ENCODE measurements at places on chromosomes 2 and 18. TPM values are rescaled to one million over a fixed set of nuclear protein-coding genes. Genes with fewer than 3 reads are reported as not detected.

The CNRIP1 gene
- 18.6 TPM for polyA plus RNA-seq

The TCF23 gene
- 0.10 TPM for polyA plus RNA-seq

GRCh38 chr2:85250045-85250444 is 77.7 kb downstream of the TGOLN2 start:
- no peak for DNase-seq

GRCh38 chr2:209830722-209831465 is 59.3 kb downstream of the UNC80 start:
- DNase-seq: no peak

GRCh38 chr18:24068945-24069693 is 54.6 kb downstream of the TTC39C start:
- no peak for DNase-seq

DNA sequence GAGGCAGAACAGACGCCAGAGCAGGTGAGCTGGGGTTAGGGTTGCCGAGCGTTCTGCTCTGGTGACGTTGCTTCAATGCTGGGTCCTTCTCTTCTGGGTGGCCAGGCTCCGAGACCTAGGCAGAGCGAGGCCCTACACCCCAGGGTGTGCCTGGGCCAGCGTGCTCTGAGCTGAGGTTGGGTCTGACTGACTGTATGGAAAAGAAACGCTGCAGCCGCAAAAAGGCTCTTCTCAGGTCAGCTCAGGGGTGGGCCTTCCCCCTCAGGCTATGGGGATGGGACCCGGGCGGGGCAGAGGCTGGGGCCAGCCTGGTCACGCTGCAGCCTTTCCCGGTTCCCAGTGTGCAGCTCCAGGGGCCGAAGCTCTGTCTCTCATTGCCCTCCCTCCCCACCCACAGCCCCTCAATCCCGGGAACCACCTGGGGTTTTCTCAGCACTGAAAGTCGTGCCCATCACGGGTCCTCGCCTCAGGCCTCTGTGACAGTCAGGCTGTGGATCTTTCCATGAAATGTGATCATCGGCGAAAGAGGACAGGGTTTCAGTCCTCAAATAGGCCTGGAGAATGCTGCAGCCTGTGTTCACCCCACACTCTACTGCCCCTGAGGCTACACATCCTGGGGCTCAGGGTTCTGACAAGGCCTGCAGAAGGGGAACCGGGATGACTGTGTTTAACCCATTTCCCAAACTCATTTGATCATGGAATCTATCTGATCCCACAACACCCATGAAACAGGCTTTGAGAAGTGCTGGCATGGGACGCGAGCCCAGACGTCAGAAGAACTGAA is 19.4 kb downstream of the CYP26B1 start:
- no peak for DNase-seq

DNA sequence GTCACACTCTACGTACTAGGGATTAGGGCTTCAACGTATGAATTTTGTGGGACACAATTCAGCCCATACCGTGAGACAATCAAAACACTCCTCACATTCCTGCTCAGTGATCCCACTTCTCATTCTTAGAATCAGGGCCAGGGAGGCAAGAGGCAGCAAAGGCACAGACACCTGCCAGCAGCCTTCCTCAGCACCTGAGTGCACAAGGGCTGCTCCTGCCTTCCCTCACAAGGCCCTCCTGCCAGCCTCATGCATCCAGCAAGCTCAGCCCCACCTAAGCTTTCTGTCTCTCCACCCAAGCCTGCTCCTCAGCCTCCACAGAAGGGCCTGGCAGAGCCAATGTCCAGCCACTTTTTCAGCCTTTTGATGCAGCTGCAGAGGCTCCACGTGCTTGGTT is 141.6 kb downstream of the SP3 start:
- no peak for DNase-seq

GRCh38 chr2:181258720-181259119 is 198.5 kb upstream of the ITGA4 start:
- peak; percentile 63 for DNase-seq

GRCh38 chr2:172283476-172283875 is 143.9 kb upstream of the ITGA6 start:
- DNase-seq: no peak

DNA sequence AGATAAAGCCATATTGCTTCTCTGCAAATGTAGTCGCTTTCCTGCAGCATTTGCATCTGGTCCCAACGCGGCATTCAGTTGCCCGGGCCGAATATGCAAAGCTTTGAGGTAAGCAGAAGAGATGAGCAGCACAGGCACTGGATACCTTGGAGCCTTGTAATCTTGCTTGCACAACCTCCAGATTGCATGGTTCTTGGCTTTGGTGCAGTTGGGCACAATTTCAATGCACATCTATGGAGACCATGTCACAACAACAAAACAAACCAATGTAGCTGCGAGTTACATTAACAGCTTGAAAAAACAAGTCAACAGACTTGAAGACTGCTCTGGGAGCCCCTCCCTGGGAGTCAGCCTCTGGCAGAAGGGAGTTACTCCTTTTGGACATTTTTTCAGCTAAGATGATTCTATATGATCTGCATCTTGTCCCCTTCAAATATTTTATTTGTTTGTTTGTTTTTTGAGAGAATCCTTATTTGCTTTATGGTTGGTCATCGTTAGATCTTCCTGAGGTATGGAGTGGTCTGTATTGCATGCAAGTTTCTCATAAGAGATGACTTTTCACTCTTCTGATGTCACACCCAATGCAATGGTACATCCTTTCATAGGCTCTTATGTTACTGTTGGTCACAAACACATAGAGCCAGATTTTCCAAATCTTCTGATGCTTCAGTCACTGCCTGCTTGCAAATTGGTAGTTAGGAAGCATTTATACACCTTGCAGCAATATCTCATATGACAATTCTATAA is 113.5 kb downstream of the EFEMP1 start:
- DNase-seq: no peak

GRCh38 chr18:9743200-9744016 is 35.3 kb downstream of the RAB31 start:
- no peak for DNase-seq
